ENCODE measurements at places on chromosomes 5 and 9.
A peak's percentile ranks its signal among the peaks of the same experiment; 100 is the strongest.

DNA sequence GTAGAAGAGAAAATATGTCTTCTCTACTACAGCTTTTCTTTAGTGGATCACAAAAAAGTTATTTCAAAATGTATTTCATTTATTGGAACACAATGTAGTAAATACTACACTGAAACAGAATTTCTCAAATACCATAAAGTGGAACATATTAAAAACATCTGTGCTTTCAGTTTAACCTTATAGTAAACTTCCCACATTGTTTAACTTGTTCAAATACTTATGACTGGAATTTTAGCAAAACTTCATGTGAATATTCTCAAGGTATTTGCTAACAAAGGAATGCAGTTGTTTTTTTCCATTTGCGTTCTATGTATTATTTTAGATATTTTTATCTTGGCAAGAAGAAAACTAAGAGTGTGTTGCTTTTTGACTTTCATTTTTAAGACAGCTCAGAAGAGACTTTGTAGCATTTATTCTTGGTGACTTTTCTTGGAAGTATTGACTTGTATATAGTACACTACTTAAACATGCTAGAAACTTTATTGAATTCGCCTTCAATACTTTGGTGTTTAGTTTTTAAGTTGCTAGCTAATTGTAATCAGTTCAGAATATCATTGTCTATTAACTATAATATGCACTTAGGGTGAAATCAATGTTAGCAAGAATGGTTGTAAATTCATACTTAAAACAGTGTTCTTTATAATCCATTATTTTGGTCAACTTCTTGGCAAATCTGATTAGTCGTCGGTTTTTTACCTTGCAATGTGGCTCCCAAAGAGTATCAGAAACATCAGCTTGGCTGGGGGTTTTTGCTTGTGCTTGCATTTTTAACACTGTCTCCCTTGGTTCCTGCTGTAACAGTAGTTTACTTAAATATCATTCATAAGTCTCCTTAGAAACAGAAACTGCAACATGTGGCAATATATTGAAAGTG lies 5.0 kb upstream of the RHOBTB3 start:
- DNase-seq, result no peak

DNA sequence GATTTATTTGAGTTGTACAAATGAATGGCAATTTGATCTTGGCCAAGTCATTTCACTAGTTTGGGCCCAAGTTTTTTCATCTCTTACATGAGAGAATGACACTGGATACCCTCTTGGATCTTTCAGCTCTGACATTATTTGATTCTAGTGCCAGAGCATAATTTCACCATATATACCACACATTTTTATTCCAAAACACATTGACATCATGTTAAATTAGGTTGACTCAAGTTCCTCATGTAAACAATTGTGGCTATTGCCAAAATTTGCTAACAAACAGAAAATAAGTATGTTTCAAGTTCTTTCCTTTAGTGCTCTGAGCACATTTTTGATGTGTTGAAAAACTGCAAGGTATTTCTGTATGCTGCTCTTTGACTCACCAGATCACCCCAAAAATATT lies 375.8 kb downstream of the ZNF608 start:
- DNase-seq, result no peak

GRCh38 chr9:69961843-69962242 lies 81.8 kb upstream of the MAMDC2 start:
- DNase-seq, result no peak

DNA sequence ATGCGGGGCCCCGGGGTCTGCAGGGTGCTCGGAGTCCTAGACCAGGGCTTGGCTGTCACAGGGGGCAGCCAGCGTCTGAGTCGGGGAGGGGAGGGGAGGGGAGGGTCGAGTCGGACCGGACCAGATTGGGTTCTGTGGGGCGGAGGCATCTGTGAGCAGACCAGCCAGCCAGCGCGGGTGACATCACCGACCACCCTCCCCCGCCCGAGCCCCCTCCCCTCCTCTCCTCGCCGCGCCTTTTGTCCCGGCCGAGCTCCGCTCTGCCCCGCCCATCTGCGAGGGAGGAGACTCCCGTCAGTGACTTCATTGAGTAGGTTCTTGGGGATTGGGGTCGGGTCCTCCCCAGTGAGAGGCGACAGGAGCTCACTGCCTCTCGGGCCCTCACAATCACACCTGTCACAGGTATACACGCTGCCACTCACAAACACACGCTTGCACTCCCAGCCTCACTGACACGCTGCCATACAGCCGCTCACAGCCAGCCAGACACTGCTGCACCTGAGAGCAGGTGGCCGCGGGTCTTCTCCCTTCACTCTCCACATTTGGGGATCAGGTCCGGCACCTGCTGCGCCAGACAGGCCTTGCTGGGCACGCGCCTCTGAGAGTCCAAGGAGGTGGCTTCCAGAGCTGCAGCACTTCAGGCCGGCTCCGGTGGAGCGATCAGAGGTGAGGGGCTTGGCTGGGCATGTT lies 546 bp downstream of the DNAJB5 start:
- DNase-seq, result peak; percentile 29

GRCh38 chr5:154406231-154406630 lies 39.6 kb upstream of the SAP30L start:
- DNase-seq, result no peak

DNA sequence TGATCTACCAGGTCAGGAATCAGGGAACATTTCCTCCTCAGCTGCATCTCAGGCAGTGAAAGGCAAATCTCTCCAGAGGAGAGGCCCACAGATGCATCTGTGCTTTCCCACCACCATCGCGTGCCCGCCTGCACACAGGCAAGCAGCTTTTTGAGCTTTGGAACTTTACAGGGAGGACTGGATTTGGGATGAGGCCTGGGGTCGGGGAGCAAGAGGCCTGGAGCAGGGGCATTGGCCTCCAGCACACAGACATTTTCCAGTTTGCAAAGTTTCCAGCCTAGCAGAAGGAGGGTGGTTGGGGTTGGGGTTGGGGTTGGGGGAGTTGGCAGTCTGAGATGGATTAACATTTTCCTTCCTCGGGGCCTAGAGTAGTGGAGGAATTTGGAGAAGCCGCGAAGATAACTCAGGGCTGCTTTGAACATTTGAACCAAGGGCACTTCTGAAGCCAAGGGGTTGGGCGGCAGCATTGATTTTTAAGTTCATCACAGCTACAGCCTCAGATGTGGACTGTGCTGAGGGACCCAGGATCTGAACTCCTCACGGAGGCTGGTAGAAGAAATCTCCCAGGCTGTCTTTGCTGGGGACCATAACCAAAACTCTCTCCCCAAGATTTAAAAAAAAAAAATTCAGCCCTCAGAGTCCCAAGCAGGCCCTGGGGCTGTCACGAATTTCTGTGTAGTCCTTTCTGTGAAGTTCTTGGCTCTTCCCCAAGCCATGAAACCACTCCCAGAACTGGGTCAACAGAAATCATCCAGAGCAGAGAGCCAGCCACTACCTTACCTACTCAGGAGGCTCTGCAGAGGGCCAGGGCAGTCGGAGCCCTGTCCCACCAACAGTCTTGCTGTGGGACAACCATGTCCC lies 25.6 kb downstream of the C5orf15 start:
- no peak for DNase-seq

DNA sequence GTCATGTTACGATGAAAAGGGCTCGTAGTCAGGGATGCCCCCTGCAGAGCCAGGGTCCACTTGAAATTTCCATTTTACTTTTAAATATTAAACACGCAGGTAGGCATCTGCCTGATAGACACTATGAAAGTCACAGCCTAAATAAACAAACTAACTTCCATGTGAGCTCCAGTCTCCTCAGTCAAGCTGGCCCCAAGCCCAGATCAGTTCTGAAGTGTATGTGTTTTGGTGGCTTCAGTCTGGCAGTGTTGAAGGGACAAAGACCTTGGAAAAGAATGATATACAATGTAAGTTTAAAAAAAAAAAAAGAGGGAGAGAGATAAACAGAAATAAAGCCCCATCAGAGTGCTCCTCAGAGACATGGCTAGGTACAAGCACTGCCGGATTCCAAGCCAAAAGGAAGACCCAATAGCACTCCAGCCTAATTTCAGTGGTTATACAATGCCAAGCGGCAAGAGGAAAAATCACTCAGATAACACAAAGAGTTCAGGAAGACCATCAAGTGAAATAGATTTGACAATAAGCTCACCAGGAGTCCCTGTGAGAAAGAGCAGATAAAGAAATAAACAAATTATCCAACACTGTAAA lies 181.0 kb downstream of the BNC2 start:
- DNase-seq, result no peak

GRCh38 chr5:171893290-171893886 lies 107.8 kb downstream of the SMIM23 start:
- DNase-seq, result no peak

DNA sequence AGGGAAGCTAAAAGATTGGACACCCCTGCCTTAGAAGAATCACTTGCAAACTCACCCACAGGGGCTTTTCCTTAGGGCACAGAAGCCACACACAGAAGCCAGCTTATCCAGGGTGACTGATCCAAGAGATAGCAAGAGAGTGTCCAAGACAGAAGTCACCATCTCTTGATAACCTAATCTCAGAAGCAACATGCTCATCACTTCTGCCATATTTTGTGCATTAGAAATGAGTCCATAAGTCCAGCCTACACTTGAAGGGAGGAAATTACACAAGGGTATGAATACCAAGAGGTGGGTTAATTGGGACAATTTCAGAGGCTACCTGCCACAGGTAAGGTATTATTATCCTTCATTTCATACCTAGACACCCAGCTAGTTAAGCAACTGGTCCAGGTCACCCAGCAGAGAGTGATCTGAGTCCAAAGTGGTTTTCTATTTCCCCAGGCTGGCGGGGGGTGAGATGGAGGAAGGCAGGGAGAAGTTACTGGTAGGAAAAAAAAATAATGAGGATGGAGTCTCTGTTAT lies 3.7 kb upstream of the ERGIC1 start:
- DNase-seq, result no peak

DNA sequence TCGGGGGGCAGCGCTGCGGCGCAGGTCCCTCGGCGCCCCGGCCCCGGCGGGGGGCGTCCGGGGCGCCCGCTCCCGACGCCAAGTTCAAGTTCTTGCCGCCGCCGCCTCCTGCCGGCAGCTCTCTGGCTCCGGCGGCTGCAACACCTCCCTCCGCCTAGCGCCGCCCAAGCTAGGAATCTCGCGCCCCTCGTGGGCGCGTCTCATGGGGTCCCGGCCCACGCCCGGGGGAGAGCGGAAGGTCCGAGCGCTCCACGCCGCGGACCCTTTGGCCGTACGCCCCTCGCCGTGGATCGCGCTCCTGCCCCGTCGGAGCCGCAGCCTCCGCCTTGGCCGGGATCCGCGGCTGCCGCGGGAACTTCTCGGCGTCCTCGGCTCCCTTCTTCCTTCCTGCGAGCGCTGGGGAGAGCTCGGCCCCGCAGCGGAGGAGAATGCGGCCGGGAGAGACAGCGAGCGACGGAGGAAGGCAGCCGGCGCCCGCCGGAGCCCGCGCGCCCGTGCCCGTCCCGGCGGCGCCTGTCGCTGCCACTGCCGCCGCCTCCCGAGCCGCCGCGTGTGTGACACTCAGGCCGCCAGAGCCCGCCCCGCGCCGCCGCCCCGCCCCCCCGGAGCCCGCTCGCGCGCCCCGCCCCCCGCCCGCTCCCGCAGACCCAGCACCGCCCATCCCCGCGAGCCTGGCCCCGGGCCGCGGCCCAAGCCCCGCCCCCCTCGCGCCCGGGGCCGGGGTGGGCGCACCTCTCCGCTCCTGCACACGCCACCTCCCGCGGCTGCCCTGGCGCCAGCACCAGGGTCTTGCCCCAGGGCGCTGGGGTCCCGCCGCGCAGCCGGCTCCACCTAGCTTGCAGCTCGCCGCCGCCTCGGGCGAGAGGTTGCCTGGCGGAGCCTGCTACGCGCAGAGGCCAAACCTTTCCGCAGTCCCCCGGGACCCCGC lies at the start of gene SHB:
Gene SHB, minus strand, starts transcription at position 527 of the 928 bp plus-strand sequence. CDS start 582 bp downstream, outside the sequence.
- peak; percentile 88 for DNase-seq

GRCh38 chr9:9395539-9395938 lies 1217.3 kb downstream of the PTPRD start:
- no peak for DNase-seq

GRCh38 chr5:92922231-92922967 lies 658.6 kb downstream of the NR2F1-AS1 start:
- no peak for DNase-seq

GRCh38 chr5:35876454-35876853 lies 19.8 kb downstream of the IL7R start:
- DNase-seq, result no peak

DNA sequence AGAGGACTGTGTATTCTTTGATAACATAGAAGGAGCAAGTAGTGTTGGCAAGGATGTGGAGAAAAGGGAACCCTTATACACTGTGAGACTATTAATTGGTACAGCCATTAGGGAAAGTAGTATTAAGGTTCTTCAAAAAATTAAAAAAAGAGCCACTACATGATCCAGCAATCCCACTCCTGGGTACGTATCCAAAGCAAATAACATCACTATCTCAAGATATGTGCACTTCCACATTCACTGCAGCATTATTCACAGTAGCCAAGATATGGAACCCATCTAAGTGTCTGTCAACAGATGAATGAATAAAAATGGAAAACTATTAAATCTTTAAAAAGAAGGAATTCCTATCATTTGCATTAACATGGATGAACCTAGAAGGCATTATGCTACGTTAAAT lies 693.2 kb upstream of the RIOK2 start:
- DNase-seq, result no peak

- no peak for DNase-seq
These were observed 100.4 kb upstream of the SAP30L start for GRCh38 chr5:154345255-154345952.

DNA sequence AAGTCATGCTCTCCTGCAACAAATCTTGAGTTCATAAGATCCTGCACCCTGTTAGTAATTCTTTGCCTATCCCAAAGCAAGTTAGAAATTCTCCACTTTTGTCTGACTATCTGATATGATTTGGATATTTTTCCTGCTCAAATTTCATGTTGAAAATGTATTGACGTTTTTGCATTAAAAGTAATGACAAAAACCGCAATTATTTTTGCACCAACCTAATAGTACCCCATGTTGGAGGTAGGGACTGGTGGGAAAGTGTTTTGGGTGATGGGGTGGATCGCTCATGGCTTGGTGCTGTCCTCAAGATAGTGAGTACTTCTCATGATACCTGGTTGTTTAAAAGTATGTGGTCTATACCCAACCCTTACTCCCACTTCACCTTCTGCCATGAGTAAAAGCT lies 713.4 kb downstream of the CDH18 start:
- no peak for DNase-seq

DNA sequence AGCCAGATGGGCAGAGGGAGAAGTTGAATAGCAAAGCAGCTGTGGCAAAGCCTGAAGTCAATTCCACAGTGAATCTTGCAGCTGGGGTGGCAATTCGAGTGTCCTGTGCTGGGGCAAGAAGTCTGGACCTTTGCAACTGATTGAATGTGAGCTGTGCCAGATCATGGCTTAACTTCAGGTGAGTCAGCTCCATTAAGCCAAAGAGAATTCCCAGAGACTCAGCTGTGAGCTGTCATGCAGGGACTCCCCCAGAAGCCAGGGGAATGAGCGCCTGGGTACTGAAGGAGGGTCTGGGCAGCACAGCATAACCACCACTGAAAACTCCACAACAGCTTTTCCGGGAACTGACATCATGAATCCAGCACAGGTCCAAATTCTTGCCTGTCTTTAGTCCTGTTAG lies 153.5 kb upstream of the TRPC7 start:
- no peak for DNase-seq

DNA sequence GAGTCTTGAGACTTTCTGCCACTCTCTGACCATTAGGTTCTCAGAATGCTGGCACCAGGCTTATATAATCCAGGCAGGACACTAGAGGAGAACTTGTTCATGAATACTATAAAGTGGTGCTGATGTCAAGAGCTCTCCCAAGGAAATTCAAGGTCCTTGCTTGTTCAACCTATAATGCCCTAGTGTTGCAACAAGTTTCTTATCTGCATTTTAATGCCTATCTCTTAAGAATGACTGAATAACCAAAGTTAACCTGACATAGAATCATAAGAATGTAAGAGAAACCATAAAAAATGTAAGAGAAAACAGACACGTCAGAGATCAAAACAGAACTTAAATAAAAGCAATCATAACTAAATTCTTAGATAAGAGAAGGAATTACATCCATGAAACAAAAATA lies 640.8 kb upstream of the SGCD start:
- DNase-seq, result no peak

- no peak for DNase-seq
These were observed 29.8 kb downstream of the OR2K2 start for GRCh38 chr9:111300140-111300735.
